Right kidney (tissue), 9 donors: ENCODE measurements at places on chromosomes 5 and 9.

DNA sequence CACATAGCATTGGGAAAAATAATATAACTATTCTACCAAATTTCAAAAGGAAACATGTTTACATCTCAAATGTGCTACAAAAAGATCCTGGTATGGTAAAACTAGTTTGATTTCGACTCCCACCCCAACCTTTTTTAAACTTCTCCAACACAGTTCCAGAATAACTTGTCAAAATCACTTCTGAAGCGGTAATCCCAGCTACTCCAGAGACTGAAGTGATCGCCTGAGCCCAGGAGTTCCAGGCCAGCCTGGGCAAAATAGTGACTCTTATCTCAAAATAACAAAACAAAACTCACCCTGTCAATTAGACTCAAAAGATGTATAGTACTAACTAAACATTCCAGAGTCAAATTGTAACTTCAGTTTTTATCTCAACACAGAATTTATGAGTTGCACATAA is 71.3 kb upstream of the RNF38 start:
- no peak for DNase-seq

DNA sequence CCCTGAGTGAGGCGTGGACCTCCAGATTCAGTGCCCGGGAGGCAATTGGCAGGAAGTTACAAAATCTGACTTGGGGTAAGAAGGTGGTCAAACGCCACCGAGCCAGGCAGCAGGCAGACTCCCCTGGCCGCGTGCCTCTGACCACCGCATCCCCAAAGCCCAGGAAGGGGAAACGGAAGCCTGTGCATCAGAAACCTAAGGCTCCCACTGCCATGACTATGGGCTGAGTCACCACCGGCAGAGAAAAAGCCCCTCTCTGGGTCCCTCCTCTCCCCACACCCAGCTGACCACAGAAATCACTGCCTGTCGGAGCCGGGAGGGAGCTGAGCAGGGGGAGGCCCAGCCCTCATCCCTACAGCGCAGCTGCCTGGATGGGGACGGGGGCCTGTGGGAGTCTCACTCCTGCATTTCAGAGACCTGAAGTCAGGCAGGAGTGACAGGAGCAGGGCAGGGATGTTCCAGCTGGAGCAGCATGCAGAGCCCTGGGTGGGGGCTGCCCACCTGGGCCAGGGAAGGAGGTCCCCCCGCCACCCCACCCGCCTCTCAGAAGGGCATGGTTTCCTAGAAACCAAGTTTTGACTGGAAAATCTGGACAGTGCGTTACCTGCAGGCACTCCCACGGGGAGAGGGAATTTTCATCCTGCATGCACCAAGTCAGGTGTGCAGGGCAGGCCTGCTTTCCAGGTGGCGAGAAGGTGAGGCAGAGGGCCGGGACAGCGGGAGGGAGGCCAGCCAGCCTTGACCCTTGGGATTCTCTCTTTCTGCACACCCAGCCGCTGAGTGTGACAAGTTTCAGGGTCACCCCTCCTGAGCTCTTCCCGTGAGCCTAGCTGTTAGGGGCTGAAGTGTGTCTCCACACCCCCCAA is 68.2 kb downstream of the LRSAM1 start:
- no peak for DNase-seq

DNA sequence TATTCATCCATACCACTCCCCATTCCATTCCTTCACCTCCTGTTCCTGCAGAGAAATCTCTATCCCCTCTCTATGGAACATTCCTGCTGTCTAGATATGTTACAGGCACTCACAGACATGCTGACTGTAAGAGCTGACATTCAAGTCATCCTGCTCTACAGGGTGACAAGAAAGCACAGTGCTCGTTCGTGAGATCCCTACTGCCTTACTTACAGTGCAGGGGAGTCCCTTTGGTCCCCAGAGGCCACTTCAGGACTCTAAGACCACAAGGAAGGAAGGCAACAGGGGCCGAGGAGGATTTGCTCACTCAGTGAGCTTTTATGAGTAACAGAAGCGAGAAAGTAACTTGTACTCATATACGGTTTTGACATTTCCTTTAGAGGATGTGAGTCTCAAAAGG is 110.5 kb downstream of the GAS1 start:
- no peak for DNase-seq

- DNase-seq: no peak
Observed at GRCh38 chr5:90223756-90224155, 185.8 kb downstream of the CETN3 start.

GRCh38 chr5:91382530-91383026 is 539 bp downstream of the ARRDC3 start:
- DNase-seq: peak; percentile 60

GRCh38 chr9:32218100-32218767 is 166.2 kb upstream of the ACO1 start:
- DNase-seq: no peak

GRCh38 chr5:78829811-78830527 is 155.1 kb downstream of the ARSB start:
- DNase-seq: no peak

GRCh38 chr9:14437354-14438231 is 123.7 kb upstream of the NFIB start:
- DNase-seq: peak; percentile 33

DNA sequence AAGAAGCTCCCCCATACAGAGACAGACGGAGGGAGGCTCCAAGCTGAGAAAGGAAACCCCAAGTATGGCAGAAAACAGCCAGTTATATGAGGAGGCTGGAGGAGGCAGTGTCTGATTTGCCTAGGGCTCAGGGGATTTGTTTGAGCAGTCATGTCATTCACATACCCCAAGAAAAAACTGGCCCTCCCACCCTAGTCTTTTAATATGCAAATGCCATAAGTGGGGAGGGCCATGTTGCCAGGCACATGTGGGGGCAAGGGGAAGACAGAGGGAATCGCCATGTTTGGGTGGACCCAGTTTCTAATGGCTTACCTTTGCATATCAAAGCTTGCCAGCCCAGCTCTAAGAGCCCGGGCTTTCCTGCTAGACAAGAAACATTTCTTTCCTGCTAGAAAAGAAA is 1163.8 kb downstream of the TAF11L14 start:
- DNase-seq: no peak

DNA sequence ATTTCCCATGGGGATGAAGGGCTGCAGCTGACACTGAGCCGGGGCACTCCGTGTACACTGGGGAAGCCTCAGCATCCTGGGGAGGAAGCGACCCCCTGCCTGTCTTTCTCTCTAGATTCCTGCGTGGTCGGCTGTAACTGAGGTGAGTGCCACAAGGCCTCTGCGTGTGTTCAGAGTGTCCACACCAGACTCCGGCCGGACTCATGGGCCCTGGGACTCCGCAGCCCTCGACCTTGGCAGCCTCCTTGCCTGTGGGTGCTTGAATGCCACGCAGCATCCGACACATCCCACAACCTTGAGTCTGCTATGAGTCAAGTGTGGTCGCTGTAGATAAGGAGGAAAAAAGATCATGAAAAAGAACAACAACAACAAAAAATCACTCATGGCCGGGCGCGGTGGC is 23.4 kb downstream of the PAEP start:
- DNase-seq: no peak
